ENCODE measurements at places on chromosomes 11 and 22.

- DNase-seq: no peak
Measured at GRCh38 chr11:112421879-112422278, 161.2 kb upstream of the PLET1 start.

GRCh38 chr11:110093407-110094297 is 460 bp downstream of the ZC3H12C start:
- DNase-seq: no peak

DNA sequence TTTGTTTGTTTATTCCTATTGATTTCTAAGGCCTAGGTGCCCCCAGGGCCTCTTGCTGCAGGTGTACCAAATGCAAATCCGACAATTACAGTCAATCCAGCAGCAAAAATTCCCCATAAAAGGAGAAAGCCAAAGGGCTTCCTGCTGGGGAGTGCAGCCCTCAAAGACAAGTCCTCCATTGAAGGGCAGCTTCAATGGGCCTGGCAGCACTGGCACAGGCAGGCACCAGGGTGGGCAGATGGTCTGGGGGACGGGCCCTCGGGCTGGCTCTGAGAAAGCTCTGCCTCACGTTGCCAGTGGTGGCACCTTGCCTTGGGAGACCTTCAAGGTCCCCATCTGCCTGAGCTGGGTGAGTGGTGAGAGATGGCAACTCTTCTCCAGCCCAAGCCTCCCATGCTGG is 128.0 kb downstream of the DSCAML1 start:
- DNase-seq: peak; percentile 43

DNA sequence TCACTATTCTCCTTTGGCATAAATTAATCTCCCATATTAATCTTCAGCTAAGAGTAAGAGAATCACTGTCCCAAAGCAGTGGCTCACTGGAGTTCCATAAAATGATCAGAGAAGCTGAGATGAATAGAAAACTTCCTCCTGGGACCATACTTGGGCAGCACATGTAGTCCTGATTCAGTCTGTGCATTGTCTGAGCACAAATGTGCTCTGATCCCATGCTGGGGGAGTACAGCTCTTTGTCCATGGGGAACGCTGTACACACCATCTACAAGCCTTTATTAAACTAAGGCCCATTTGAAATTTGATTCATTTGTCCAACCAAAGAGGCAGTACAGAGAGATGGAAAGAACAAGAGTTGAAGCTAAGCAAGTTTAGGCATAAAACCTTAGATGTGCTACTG is 147.4 kb upstream of the PGR start:
- no peak for DNase-seq

DNA sequence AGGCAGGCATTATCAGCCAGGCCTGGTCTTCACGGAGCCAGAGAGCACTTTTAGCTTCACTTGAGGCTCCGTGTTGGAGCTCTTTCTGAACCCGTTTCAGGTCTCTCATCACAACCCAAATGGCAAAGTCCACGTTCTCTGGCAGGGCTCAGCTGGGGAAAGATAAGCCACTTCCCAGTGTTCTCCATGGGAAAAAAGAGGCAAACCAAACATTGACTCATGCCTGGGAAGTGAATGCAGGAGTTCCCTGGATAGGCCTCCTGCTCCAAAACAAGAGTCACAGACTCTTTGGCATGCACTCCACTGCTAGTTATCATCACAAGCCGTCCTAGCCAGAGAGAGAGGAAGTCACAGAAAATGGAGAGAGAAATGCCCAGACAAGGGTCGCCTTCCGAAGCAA is 11.6 kb downstream of the OPCML start:
- no peak for DNase-seq

- no peak for DNase-seq
Measured at GRCh38 chr22:40322021-40322420, 24.3 kb upstream of the ADSL start.

DNA sequence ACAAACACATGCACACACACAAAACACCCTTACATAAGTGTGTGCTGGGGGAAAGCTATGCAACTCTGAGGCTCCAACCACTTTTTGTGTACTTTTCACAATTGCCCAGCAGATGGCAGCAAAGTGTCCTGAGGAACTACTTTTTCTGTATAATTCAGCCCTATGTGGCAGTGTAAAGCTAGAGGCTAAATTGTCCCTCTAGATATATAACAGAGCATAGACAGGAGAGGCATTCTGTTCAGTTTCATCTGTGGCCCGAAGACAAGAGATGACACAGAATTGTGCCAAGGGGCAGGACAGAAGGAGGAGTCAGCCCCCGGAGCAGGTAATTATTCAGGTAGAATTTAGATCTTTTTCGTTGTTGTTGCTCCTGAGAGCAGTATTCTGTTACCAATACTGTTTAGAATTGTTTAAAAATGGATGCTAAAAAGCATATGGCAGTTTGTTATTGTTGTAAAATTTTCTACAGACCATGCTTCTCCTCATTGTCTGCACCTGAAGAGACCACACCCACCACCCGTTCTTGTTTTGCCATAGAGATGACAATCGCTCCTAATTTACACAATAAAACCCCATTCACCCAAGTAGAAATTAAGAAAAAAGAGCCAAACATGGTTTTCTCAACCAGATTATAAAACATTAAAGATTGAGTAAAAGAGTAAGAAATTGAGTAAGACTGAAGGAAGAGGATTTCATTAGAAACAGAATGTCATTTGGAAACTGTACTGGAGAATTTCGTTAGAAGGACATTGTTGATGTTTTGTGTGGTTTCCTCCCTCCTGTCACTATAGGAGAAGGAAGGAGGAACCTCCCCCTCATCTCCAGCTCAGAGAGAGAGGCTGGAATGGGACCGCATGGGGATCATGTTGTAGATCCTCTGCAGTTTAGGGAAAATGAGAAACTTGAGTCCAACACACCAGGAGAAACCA is 14.5 kb upstream of the MS4A7 start:
- DNase-seq: peak; percentile 58

DNA sequence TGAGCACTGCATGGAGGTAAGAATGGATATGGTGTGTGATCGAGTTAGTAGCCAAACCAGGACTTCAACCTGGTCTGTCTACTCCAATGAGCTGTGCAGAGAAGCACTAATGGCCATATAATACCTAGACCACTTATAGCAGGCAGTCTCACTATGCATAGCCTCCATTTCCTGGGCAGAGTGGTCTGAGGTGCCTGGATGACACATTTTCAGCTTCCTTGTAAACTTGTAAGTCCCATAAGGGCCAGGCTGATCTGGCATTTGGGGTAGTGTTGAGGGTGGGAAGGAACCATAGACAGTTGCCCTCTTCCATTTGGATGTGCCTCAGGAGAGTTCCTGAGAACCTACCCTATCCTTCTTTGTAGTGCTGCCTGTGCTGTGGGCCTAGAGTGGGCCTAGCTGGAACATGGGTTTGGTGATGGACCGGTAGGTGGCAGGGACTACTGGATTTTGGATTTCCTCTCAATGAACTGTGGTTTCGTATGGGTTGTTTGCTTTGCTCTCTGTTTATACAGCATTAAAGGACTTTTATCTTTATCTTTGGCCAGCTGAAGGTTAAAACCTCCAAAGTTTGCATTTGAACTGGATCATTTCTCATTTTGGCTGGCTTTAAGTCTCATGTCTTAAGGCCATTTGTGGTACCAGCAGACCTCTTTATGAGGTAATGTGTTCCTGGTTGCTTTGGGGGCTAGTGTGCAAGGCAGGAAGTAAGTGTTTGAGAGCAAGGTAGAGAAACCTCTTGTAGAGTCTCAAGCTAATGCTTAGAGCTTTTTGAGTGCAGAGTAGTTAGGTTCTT is 86.9 kb downstream of the STIM1 start:
- peak; percentile 69 for DNase-seq

GRCh38 chr11:36638556-36638955 is 40.5 kb upstream of the RAG2 start:
- no peak for DNase-seq

DNA sequence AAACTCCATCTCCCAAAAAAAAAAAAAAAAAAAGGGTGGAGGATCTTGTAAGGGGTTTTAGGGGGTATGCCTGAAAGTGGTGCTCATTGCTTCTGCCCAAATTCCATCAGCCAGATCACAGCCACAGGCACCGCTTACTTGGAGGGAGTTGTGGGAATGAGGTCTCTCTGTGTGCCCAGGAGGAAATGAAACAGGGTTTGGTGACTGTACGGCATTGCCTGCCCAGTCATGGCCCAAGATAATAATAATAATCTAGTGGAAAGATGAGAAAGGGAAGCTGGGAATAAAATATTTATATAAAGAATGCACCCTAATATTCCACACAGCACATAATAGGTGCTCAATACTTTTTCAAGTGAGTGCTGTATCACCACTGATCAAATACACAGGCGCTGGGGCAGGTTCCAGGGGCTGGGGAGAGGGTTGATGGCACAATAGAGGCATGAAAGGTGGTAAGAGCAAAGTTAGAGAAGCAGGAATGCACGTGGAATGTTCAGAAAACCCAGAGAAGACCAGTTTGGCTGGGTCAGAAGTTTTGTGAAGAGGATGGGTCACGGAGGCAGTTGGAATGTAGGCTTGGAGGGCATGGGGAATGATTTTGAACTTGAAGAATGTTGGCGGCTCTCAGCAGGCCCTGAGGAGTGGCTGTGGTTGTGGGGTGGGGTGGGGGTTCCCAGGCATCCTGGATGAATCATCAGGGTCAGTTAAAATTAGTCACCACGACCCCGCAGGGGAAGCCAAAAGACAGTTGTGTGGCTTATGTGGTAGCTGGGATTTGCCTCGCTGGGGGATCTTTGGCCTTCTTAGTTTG is 12.5 kb upstream of the MB start:
- no peak for DNase-seq

- no peak for DNase-seq
Measured at GRCh38 chr11:19239039-19239438, 1.7 kb downstream of the E2F8 start.

GRCh38 chr22:23877566-23877965 is 16.6 kb upstream of the MIF start:
- DNase-seq: no peak

- no peak for DNase-seq
Measured at GRCh38 chr11:61589961-61590360, 9.1 kb upstream of the SYT7 start.

- DNase-seq: no peak
Measured at GRCh38 chr11:134659882-134660281, 247.8 kb upstream of the B3GAT1 start.

GRCh38 chr11:44701276-44701675 is 25.5 kb upstream of the TSPAN18 start:
- DNase-seq: no peak

- DNase-seq: no peak
Measured at GRCh38 chr11:78085972-78086371, 6.3 kb upstream of the NDUFC2 start.

DNA sequence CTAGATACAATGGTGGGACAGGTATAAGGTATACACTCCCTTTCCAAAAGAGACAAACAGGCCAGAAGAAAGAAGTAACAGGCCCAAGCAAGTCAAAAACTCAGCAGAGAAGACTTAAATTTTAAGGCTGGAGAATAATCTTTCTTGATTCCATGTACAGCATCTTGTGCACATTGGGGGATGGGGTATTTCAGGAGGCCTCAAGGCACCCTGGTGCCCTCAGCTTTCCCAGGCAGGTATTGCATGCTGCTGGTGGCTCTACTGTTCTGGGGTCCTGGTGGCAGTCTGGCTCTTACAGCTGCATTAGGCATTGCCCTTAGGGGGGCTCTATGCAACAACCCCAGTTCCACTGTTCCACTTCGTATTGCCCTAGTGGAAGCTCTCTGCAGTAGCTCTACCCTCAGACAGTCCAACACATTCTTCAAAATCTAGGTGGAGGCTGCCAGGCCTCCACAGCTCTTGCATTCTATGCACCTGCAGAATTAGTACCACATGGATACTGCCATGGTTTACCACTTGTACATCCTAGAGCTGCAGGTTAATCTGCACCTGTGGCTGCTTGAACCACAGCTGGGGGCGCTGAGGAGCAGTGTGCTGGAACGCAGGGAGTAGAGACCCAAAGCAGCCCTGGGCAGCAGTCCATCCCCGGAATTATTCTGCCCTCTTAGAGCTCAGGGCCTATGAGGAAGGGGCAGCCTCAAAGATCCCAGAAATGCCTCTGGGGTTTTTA is 4.2 kb upstream of the CTSC start:
- no peak for DNase-seq

Data from naive thymus-derived CD8-positive, alpha-beta T cell (primary cell).